ENCODE measurements at places on chromosomes 5 and 9.
A peak's percentile ranks its signal among the peaks of the same experiment; 100 is the strongest.

DNA sequence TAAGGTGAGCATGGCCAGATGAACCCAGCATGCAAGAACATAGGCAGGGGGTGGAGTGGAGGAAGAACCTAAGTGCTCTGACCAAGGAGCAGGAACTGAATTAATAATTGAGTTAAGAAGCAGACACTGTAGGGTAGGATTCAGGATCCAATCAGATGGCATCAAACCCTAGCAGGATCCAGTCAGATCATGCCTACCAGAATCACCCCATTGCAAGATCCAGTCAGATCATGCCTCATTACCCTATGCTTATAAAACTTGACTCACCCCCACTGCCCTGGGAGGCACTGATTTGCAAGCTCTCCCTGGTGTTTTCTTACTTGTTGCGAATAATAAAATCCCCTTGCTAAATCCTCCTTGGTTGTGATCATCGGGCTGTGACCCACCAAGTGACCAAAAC is 19.7 kb downstream of the TUSC1 start:
- no peak for DNase-seq

GRCh38 chr9:115098226-115098965 is 19.6 kb downstream of the TNC start:
- DNase-seq, result no peak

GRCh38 chr5:96788112-96788749 is 19.5 kb downstream of the ERAP1 start:
- DNase-seq, result no peak

DNA sequence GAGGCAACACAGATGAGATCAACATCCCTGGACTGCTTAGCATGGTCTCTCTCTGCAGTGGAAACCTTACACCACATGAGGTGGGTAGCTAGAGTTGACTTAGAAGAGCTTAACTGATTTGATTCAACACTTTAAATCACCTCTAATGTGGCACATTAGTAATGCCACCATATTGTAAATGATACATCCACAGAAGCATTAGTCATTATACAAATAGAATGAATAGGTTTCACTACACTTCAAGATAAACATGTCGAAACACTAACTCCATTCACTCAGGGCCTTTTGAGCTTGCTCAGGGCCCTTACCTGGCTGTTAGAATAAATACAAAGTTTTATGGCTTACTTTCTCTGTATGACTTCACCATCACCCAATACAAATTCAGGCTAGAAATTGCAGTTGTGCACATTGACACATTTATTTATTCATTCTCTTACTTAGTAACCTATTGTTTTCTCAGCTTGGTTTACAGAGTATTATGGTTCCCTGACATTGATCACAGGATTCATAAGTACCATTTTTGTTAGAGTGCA is 9.3 kb upstream of the SMAD5 start:
- no peak for DNase-seq

GRCh38 chr5:122756264-122756911 is 18.5 kb upstream of the SNX2 start:
- peak; percentile 29 for DNase-seq

All from ACHN (cell line).